ENCODE measurements at places on chromosomes 2 and 18.

DNA sequence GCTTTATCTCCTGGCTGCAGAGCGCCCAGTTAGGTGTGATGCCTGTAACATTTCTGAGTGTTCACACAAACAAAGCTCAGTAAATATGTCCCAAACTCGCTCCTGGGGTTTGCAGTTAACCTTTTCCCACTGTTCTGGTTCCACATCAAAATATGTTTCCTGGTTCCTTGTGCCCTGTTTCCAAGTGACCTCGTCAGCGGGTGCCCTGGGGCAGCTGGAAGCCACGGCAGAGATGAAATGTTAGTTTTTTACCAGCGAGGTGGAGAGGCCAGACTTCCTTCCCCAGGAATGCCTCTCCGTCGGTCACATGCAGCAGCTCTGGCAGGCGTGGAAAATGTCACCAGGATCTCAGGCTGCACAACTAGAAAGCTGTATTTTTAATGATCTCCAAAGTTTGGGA lies 18.2 kb downstream of the NFATC1 start:
- DNase-seq = no peak

DNA sequence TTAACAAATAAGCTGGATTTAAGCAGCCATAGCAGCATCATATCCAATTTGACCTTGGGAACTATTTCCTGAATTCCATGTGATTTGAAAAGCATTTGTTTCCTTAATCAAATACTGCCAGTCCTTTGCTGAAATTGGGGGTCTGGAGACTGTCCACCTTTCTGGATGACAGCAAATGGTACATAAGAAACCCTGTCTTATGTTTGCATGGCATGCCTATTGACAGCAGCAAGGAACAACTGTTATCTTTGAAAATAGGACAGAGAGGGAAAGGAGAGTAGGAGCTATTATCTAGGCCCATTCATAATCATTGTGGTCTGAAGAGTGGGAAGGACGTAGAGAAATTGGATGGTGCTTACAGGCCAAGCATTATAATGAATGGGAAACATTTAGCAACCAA lies 129.2 kb upstream of the CTNNA2 start:
- no peak for DNase-seq

DNA sequence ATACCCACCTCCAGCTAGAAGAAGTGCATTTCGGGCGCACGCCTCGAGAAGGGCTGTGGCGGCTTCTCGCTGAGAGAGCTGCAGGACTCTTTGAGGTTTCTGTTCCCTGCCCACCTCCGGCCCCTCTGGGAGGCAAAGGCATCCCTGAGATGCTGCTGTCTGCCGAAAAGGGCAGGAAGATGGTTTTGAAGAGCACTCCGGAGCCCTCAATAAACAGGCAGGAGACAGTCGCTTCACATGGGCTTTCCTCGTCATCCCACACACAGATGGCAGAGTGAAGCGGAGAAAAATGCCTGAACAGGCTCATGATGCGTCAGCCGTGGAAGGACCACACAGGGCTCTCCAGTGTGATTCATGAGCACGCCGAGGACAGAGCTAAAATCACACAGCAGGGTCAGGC lies 25.4 kb upstream of the GLI2 start:
- DNase-seq = no peak

GRCh38 chr2:95225658-95226057 lies 18.3 kb downstream of the ZNF892 start:
- DNase-seq = no peak

DNA sequence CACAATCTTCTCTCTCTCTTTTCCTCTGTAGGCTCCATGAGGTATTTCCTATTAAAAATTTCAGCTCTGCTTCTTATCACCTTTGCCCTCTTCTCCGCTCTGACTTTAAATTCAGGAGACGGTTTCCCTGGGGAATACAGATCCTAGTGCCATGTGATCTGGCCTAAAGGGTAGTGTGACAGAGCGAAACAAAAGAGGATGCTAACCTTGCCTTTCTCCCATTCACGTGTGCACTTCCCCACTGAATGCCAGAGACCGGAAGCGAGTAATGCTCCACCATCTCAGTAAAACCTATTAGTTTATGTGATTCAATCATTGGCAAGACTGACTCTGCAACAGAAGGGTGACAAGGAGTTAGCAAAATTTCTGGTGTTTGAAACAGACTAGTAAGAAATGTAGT lies 358.3 kb downstream of the ZNF521 start:
- DNase-seq = no peak

DNA sequence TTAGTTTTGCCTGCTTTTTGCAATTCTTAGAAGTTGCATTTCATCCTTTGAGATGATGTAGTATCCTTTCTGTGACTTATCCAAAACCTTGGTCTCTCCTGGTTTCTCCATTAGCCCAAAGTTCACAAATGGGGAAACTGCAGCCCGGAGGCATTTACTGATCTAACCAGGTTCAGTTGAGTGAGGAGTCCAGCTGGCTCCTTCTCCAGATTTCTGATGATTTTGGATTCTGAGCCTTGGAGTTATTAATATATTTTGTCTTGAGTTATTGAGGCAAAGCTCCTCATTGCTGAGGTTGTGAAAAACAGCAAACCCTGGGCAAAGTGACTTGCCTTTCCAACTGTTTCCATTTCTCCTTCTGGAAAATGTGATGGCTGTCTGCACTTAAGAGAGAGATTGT lies 1.7 kb downstream of the SLC1A4 start:
- DNase-seq = no peak

DNA sequence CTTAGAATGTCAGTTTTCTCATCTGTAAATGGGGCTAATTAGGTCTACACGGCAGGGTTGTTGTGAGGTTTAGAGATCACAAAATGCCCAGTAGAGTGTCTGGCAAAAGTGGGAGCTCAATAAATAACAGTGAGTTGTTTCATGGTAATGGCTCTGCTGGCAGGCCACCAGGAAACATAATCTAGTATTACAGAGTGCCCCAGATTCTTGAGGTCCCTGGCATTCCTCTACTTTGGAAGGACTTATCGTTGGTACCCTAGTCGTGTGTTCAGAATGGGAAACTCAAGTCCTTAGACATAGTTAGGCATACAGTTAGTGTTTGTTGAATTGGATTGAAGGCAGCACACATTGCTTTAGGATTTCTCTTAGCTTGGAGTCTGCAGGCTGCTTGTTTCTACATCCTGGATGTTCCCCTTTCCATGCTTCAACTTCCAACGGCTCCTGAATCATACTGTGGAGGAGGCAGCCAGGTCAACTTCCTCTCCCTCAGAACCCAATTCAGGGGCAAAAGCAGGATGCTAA lies 161.5 kb upstream of the FOSL2 start:
- DNase-seq = no peak

DNA sequence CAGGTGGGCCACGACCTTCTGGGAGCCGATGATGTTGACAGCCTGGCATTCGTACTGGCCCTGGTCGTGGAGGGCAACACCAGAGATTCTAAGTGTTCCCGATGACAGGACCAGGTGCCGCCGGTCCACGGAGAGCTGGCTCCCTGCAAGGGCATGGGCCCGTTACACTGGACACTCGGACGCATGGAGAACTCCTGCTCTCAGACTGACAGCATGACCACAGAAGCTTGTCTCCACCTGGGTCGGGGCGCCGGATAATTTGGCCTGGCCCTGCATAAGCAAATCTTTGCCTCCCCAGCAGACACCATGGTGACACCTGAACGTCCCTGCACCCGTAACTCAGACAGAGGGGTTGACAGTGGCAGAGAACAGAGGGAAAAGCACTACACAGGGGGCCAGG lies 80.7 kb downstream of the PXDN start:
- no peak for DNase-seq

- no peak for DNase-seq
Observed at GRCh38 chr18:52481116-52481515, 141.1 kb downstream of the DCC start.

DNA sequence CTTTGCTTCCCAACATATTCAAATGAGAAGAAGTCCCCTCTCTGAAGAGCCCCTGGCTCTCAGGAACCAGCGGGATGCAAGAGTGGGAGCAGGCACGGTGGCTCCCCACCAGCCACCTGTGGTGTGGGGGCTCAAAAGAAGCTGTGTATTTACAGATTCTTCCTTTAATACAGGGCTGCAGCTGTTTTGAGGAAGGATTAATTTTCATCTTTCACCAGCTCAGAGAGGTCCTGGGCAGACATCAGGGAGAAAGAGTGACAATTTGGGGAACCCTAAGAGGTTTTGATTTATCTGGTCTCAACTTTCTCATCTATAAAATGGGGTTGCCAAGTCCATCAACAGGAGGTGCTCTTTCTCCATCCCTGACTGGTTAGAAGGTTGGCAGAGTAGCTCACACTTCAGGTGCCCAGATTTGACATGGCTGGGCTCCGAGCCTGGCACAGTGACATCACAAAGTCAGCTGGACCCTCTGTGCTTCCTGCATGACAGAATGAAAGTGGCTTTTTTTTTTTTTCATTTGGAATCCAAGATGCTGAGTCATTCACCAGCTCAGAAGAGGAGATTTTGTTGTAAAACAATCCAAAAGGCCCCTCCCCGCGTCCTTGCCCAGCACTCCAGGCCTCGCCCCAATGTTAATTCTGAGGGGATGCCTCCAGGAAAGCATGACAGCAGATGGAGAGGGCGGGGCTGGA lies 15.5 kb upstream of the SIX2 start:
- no peak for DNase-seq

- no peak for DNase-seq
Observed at GRCh38 chr2:165877565-165878550, 75.7 kb downstream of the TTC21B start.

DNA sequence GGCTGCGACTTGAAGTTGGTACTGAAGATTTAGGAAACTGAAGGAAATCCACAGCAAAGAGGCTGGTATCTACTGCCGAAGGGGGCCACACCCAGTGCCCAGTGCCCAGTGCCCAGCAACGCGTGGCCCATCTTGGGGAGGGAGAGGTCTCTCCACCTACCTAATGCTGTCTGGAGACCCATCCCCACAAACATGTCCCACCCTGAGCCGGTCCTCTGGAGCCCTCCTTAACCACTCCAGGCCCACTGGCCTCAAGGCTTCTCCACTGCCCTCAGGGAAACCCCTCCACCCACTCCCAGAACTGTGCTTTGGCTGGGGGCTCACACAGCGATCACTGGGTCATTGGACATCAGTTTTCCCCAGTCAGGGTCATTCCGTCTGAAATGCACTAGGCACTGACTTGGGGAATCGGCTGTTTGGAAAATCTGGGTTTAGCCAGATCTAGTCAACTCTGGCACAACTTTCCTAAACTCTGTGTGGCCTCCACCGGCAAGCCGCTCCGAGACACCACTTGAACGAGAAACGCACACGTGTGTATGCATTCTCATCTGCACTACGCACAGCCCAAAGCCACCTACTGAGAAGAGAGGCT lies 20.1 kb downstream of the GPR55 start:
- no peak for DNase-seq
